ENCODE measurements at places on chromosomes 11 and 22. TPM values are rescaled to one million over a fixed set of nuclear protein-coding genes. Genes with fewer than 3 reads are reported as not detected.
A peak's percentile ranks its signal among the peaks of the same experiment; 100 is the strongest.

- DNase-seq, result peak; percentile 66
Observed at GRCh38 chr11:124656774-124657630, 16.5 kb downstream of the SIAE start.

- no peak for DNase-seq
Observed at GRCh38 chr11:39327302-39327701, 2132.2 kb downstream of the LRRC4C start.

GRCh38 chr22:27124351-27124966, 467.1 kb downstream of the MIAT start:
- DNase-seq, result no peak

GRCh38 chr11:9752091-9752490, 88.2 kb downstream of the SWAP70 start:
- DNase-seq, result no peak

MUC6 gene
- total RNA-seq, result not detected

OOSP2 gene
- not detected for total RNA-seq

DNA sequence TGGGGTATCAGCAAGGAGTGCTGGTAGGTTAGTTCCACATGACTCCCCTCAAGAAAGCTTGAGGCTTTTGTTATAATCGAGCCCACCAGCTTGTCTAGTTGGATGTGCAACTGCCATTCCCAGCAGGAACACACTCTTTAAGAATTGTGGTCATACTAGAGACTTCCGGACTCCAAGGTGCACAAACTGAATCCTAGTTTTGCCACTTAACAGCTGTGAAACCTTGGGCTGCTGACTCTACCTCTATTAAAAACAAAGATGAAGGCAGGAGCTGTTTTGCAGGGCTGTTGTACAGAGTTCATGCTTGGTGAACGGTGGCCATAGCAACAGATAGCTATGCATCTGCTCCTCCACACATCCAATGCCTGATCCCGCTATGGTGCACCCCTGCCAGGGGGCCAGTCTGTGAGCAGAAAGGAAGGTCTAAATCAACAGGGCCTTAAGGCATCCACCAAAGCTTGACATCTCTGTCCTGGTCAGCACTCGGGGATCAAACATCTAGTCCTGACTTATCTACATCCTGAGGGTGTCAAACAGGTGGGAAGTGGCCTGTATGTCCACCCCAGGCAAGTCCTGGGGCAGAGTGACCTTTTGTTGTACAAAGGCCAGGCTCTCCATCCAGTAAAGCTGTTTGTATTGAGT, 36.4 kb downstream of the DKK3 start:
- no peak for DNase-seq

C11orf86 gene
- not detected for total RNA-seq

- no peak for DNase-seq
Observed at GRCh38 chr22:18096823-18097222, 13.8 kb upstream of the TUBA8 start.

DNA sequence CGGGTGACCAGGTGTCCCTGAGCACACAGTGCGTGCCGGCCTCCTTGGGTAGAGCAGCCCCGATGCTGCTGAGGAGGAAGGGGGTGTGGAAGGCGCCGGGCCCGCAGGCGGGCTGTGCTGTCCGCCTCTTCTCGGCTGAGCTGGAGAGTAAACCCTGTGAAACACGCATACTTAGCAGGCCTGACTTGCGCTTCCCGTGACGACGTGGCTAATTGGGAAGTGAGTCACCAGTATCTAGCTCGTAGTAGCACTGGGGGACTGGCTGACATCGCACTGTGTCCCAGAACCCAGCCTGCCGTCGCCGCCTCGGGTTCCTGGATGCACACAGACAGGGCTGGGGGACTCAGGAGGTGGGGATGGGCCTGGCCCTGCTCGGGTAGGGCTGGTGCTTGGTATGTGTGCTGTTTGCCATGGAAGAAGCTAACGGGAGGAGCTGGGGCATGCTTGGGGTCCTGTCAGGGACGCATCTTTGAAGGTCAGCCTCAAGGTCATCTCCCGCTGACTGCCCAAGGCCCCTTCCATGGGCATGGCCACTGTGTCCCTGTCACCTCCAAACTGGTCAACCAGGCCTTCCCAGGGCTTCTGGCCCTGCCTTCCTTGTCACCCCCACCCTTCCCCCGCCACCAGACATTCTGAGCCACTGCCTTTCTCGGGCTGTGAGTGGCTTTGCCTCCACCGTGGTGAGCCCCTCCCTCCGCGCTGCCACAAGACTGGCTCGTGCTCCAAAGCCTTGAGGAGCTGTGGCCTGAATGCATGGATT, 1327.0 kb downstream of the BRD1 start:
- DNase-seq, result no peak

Data from mammary epithelial cell (primary cell).